ENCODE measurements at places on chromosomes 3 and 15.

DNA sequence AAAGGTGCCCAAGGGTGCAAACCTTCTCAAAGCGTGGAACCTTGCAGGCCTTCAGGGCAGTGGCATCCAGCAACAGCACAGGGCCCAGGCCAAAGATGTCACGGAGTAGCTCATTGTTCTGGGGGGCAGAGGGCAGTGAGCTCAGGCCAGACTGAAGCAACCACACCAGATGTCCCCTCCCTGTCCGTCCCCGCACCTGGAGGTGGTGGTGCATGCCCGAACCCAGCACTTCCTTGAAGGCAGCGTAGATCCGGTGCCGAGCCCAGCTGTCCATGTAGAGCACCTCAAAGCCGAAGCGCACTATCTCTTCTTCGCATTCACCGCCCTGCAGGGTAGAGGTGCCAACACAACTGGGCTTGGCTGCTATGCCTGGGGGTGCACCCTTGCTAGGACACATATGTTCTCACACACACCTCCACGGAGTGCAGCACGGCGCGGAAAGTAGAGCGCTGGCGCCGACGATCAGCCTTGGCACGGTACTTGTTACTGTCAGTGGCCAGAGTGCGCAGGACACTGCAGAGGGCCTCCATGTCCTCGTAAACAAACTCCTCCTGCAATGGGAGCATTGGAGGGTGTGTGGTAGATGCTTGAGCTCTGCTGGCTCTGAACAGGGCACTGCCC, 3.7 kb downstream of the IFRD2 start:
- DNase-seq, result no peak

DNA sequence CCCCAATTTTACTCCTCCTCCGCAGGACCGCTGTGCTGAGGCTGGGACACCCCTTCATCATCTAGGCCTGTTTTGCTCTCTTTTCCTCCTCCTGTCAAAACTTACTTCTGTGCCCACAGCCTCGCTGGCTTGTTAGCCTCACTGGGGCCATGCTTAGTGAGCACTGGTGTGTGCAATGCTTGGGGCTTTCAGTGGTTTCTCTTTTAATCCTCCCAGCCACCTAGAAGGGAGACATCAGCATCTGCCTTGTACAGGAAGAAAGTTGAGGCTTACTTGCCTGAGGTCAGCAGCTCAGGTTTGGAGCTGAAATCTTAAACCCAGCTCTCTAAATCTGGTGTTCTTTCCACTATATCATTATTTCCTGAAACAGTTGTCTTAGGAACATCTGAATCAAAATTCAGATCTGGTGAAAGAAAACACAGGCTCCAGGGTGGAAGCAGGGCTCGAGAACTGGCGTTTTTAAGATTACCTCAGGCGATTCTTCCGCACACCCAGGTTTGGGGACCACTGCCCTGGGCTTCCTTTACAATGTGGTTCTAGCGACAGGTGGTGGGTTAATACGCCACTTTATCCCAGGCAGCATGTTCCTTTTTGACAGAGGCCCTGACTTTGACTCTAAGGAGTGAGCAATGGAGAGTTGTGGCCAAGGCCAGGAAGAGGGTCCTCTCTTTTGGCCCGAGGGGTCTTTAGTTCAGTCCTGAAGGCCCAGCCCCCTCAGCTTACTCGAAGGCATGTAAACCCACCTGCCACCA, 3.8 kb downstream of the THSD4 start:
- DNase-seq, result no peak

DNA sequence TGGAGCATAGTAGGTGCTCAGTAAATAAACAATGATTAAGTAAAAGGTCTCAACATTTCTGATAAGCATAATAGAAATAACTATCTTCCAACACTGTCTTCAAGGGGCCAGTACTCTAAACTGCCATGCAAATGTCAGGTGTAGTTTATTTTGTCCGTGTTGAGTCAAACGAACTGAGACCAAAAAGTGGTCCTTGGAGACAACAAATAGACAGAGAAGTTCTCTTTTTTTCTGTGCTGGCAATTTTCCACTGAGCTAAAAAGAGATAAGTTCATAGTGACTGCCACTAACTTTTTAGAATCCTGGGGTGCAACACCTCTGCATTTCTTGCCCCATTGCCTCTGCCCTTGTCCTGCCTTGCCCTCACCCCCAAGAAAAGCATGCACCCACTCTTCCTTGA, 14.7 kb upstream of the MBNL1 start:
- no peak for DNase-seq

- DNase-seq, result no peak
Measured at GRCh38 chr3:134638385-134639030, 12.3 kb downstream of the KY start.
